Ovary (tissue), 10 donors: ENCODE measurements at places on chromosomes 11 and 22. TPM values are rescaled to one million over a fixed set of nuclear protein-coding genes. Genes with fewer than 3 reads are reported as not detected.

Gene CASP5
- polyA plus RNA-seq: not detected

Gene GRIA4
- polyA plus RNA-seq: 0.25 TPM

Gene TLCD5
- polyA plus RNA-seq: 5.0 TPM

Gene UPK2
- 0.13 TPM for polyA plus RNA-seq

Gene GPHA2
- polyA plus RNA-seq: not detected

Gene MGAT3
- polyA plus RNA-seq: 2.1 TPM

Gene THY1
- polyA plus RNA-seq: 15.0 TPM
